Fibroblast of skin of scalp (primary cell): ENCODE measurements at places on chromosomes 5 and 9.

GRCh38 chr5:6395621-6396020, 17.3 kb upstream of the MED10 start:
- DNase-seq, result no peak

DNA sequence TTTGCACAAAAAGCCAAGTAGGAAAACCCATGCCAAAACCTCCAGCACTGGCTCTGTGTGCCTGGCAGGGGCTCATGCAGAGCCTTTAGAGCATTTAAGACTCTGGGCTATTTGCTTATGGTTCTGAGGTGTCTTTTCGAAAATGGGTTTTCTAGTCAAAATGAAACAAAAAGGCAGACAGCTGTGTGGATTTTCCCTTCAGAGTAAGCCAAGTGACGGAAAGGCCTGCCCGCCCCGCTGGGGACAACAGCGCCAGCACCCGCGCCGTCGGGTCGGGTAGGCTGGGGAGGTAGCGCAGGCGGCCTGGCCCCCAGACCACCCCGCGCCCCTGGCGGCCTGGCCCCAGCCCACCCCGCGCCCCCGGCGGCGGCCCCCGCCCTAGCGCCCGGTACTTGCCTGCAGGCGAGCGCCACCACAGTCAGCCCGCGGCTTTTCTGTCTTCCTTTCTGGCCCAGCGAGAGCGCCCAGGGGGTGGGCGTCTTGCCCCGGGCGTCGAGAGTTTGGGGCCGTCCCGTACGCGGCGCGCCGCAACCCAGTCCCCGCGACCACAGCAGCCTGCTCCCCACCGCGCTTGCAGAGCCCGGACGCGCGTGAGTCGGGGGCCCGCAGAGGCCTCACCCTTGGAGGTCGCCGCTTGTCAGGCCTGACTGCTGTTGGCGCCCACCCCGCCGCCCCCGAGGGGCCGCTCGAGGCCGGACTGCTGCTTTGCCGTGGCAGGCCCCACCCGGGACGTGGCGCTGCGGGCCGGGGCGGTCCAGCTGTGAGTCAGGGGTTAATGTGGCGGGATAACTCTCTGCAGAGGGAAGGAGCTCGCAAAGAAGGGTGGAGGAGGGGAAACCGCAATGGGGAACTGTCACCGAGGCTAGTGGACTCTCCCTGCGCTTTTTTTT, at the start of gene TICAM2:
Gene TICAM2, minus strand, starts transcription at position 779 of the 890 bp plus-strand sequence. CDS start 21,223 bp downstream, outside the sequence.
- DNase-seq, result peak; percentile 75

DNA sequence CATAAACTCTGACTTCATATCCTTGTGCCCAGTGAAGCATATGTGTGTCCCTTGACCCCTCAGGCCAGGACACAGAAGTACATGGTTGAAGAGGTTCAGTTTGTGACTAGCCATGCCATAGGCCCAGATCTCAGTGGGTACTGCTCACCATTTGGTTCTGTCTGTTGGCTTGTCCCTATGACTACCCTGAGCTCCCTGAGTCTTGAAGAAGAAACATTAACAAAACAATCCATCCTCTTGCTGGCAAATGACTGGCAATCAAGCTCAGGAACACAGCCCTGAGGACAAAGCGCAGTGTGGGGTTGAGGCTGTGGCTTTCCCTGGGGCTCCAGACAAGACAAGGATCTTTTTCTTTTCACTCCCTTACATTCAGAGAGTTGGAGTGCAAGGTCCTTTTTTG, 46.3 kb downstream of the TNFAIP8 start:
- no peak for DNase-seq

- peak; percentile 70 for DNase-seq
Measured at GRCh38 chr9:115456515-115456914, 338.6 kb upstream of the TNC start.

DNA sequence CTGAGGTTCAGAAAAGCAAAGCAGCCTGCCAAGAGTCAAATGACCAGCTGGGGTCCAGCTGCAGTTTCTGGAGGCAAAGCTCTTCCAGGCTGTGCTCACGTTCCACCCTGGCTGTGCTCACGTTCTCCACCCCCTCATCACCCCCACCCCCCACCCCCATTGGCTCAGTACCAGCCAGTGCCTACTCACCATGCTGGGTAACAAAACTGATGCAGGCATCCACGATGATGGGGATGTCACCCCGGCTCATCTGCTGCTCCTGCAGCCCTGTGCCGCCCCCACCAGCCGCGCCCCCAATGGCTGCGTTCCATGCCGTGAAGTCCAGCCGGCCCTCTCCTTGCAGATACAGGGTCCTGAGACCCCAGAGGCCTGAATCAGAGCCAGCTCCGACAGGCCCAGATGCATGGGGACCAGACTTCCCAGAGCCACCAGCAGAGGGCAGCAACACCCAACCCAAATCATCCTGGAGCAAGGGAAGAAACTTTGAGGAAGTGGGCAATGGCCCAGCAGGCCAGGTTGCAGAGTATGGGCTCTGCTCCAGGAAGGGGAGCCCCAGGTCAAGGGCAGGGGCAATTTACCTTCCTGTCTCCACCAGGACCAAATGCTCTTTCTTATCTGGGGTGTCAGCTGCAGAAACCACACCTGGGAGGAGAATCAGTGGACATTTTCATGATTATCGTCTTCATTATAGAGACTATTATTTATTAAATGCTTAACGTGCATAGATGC, 13.7 kb upstream of the FCHSD1 start:
- peak; percentile 68 for DNase-seq

- no peak for DNase-seq
Measured at GRCh38 chr9:13779106-13779505, 499.6 kb upstream of the MPDZ start.

DNA sequence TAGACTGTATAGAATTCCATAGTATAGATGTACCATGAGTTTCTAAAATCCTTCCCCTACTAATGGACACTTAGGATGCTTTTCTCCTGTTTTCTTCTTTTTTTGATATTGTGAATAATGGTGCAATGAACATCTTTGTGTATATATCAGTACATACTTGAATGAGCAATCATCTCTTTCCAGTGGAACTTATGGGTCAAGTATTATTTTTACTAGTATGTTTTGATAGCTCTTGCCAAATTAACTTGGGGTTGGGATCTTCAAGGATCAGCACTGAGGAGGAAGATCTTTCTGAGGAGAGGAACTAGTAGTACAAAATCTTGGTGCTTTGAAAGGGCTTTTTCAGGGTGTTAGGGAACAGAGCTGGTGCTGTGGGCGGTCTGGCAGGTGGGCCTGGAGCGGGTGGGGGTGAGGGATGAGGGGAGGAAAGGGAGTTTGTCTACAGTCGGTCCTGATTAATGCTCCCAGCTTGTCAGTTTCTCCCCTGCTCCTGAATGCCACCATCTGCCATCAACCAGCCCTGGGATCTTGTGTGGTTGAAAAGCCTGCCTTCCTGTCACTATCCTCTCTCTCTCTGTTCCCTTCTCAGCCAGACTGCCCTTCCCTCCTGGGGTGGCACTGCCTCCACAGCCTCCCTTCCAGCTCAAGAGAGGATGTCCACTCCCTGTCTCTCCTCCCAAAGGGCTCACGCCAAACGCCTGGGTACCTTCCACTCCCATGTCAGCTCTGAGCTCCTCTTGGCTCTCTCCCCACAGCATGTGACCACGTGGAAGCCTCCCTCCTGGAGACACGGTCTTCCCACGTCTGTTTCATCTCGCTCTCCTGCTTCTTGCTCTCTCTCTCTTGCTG, 185.9 kb downstream of the DAB2IP start:
- DNase-seq, result peak; percentile 41

GRCh38 chr5:61000887-61001286, 55.9 kb downstream of the NDUFAF2 start:
- DNase-seq, result no peak

DNA sequence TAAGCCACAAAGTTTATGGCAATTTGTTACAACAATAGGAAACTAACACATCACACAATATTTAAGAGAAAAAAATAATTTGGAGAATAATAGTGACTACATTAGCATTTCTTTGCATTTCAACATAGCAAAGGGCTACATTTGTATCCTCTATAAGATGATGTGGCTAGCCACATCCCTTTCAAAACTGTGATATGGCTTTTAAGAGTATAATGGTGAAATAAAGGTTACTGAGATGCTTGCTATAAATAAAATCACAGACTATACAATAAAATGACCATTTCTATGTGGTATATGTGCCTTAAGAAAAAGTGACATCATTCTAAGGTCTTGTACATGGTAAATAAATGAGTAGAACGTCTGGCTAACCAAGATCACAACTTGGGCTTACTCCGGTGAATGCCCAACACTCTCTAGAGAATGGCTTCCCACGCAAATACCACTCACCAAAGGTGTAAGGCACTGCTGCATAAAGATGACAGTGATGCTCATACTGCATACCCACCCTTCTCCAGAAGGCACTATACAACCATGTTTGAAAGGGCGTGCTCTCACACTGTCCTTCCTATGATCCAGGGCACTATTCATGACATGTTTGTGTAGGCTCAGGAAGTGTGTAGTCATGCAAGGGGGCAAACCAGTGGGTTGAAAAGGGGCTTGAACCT, 286.5 kb downstream of the MLLT3 start:
- no peak for DNase-seq

GRCh38 chr5:40906351-40906751, 2.9 kb upstream of the C7 start:
- no peak for DNase-seq

DNA sequence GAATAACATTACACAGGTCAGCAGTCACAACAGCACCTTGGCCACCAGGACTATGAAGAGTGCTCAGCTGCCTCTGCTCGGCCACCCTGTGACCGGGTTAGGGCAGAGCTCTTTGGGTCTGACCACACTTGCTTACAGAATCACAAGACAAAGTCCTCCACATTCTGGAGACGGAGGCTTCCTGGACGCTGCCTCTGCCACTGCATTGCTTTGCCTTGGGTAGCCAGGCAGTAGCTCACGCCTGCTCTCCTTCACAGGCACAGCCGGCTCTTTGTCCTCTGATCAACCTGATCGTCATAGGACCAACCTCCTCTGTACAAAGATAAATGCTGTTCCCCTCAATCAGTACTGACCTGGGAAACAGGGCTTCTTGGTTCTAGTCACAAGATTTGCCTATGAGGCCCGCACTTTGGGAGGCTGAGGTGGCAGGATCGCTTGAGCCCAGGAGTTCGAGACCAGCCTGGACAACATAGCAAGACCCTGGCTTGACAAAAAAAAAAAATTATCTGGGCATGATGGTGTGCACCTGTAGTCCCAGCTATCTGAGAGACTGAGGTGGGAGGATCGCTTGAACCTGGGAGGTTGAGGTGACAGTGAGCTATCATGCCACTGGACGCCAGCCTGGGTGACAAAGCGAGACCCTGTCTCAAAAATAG, 128.4 kb upstream of the IER5L start:
- DNase-seq, result no peak

DNA sequence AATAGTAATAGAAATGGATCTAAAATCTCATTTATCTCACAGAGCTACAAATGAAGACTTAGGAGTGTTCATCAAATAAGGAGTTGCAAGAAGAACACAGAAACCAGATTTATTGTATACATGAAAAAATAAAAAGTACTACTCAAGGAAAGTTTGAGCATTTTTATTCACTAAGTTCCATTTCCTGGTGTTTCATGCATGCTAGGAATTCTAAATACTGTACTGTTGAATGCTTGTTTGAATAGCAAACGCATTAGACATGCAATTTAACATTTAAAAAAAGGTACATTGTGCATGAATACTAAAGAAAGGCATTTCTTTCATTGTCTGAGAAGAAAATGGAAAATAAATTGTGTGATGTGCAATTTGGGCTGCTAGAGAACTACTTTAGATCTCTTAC, 52.1 kb downstream of the C6 start:
- DNase-seq, result peak; percentile 37

DNA sequence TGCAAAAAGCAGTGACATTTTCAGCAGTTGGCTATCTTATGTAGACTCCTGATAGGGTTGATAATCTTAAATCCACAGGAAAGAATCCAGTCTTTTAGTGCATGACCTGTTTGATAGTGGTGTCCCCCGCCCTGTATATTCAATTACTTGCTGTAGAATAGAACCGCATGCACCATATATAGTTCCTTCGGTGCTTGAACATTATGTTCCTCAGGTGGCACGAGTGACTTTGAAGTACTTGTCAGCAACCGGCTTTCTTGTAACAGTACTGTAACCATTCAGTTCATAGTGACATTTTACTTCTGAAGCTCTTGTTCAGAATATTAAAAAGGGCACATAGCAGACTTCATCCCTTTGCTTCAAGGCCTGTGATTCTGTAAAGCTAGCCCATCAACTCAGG, 163.2 kb upstream of the KLF9 start:
- DNase-seq, result no peak
